ENCODE measurements at places on chromosomes 3 and 15.

DNA sequence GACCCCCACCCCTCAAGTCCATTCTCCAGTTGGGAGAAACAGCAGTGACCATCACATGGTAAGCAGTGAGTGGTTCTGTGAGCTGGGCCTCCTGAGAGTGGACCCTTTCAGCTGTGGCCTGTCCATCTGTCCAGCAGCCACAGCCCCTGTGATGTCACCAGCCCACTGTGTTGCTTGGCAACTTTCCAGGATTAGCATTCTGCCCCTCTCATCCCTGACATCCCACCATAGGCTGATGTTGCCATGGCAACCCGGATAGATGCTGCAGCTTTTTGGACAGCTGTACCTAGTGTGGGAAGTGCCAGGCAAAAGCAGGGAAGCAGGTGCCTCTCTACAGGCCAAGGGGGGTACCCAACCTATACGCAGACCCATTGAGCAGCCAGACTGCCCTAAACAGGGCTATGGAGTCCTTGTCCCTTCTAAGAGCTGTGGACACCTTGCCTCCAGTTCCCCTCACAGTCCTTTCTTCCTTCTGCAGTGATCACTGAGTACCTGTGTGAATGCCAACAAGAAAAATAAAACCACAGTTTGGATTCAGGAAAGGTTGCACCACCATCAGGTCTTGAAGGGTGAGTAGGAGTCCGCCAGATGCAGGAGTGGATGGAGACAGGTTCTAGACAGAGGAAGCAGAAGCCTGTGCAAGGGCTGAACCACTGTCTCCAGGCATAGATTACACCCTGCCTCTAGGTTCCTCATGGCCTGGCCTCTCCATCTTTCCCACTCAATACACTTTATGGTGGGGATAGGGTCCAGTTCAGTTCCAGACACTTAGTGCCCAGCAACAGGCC, at the start of gene DNAH1:
DNAH1 (plus strand) TSS at position 343 of the 788 bp plus-strand sequence. CDS start 6,124 bp downstream, outside the sequence.
- no peak for DNase-seq

DNA sequence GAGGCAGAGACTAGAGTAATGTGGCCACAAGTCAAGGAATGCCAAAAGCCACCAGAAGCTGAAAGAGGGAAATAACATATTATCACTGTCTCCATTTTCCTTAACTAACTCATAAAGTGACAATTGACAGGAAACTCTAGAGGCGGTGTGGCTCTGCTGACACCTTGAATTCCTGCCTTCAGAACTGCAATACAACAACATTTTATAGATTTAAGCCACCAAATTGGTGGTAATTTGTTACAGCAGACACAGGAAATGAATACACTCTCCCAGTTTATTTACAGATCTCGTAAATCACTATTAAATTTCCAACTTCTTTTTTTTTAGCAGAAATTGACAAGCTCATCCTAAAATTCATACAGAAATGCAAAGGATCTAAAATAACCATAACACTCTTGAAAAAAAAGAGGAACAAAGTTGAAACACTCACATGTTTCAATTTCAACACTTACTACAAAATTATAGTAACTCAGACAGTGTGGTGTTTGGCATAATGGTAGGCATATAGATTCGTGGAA, 449.9 kb downstream of the OTOL1 start:
- no peak for DNase-seq

GRCh38 chr3:159273070-159273469, 471.2 kb downstream of the MFSD1 start:
- no peak for DNase-seq

- DNase-seq: no peak
Measured at GRCh38 chr3:127147291-127147885, 45.5 kb upstream of the PRR23E start.

GRCh38 chr3:172953571-172953970, 187.5 kb downstream of the SPATA16 start:
- DNase-seq: no peak

DNA sequence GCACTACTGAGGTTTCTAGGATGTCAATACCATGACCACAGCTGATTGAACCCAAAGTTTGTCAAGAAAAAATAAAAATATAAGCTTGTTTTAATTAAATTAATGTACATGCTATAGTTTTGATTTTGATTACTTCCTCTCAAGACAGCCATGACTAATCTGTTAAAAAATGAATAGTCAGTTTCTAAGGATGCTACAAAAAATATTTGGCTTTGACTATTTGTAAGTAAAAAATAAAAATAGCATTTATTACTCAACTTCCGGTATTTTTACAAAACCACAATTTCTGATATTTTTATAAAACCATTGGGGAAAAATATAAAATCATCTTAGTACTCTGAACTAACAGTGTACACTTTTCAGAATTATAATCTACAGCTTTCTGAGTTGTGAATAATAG, 12.1 kb upstream of the TEX9 start:
- no peak for DNase-seq

DNA sequence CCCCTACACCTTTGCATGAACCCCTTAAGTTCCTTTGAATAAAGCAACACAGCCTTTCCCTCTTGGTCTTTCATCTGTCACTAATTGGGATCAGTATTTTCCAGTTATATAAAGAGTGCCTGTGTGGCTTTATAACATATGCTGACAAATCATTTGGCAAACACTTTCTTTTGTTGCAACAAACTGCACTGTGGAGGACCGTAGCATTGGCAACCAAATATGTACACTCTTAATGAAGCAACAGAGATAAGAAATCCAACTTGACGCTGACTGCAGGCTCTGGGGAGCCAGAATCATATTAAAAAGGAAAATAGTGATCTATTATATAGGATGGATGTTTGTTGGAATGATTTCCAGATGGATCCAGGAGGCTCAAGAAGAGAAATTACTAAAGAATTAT, 120.1 kb upstream of the PRICKLE2 start:
- DNase-seq: no peak

GRCh38 chr3:197041875-197042488, 12.4 kb upstream of the MELTF start:
- DNase-seq: no peak

- DNase-seq: no peak
Measured at GRCh38 chr3:150300852-150301517, 107.1 kb upstream of the TSC22D2 start.

GRCh38 chr3:180930526-180930925, 18.1 kb downstream of the FXR1 start:
- DNase-seq: no peak

Data from GM18507 (cell line).